ENCODE measurements at places on chromosomes 12 and 14.

GRCh38 chr14:69398818-69399210, 322 bp downstream of the SLC39A9 start:
- DNase-seq: no peak

- DNase-seq: peak; percentile 29
Measured at GRCh38 chr14:91482263-91483013, 27.7 kb downstream of the PPP4R3A start.

DNA sequence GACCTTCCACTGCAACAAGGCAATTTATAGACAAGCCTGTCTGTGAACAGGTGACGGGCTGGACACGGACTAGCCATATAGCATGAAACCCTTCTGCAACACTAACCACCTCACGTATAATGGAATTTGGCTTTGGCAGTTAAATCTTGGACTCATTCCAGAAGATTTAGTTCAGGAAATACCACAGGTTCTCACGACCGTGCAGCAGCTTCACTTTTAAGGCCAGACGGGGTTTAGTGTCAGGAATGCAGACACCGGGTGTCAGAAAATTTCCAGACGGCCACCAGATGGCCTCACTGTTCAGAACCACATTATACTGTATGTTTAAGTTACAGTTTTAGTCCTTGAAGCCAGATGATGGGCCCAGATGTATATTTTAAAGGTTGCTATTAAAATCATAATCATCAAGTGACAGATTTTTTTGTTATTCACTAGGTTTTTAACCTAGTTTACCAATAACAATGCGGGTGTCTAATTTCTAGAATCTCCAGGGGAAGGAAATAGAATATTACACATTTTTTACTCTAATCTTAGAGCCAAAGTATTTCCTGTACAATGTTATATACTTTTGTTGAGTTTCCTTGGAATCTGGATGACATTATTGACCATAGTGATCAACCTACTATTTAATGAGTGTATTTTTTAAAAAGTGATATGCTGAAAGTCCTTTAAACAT, 90.5 kb upstream of the TMPO start:
- peak; percentile 93 for DNase-seq

- no peak for DNase-seq
Measured at GRCh38 chr14:102282751-102283465, 22.1 kb downstream of the MOK start.

DNA sequence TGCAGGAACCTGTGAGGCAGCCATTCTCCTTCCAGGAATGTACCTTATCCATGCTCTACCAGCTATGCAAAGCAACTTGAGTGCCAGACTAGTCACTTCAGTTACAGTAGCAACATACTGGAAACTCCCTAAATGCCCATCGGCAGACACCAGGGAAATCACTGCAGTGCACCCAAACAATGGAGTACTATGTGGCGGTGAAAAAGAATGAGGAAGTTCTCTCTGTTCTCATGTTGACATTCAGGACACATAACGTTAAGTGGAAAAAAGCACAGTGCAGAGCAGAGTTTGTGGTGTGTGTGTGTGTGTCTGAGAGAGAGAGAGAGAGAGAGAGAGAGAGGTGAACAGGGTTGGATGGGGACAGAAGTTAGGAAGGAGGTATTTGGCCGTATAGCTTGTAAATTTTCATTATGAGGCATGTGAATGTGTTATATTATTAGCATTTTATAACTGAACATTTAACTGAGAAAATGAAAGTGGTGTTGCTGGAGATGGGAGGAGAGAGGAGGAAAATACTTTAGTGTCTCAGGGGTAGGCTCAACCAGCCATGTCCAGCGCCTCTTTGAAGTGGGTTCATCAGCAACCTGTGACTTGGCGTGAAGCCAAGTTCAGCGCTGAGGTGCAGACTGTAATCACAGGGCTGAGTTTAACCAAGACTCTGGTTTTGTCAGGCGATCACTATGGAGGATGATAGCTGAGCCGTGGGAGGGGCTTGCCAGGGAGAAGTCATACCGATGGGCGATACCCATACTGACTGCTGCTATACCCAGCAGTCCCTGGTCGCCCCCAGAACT, 17.3 kb downstream of the TNFAIP2 start:
- no peak for DNase-seq

DNA sequence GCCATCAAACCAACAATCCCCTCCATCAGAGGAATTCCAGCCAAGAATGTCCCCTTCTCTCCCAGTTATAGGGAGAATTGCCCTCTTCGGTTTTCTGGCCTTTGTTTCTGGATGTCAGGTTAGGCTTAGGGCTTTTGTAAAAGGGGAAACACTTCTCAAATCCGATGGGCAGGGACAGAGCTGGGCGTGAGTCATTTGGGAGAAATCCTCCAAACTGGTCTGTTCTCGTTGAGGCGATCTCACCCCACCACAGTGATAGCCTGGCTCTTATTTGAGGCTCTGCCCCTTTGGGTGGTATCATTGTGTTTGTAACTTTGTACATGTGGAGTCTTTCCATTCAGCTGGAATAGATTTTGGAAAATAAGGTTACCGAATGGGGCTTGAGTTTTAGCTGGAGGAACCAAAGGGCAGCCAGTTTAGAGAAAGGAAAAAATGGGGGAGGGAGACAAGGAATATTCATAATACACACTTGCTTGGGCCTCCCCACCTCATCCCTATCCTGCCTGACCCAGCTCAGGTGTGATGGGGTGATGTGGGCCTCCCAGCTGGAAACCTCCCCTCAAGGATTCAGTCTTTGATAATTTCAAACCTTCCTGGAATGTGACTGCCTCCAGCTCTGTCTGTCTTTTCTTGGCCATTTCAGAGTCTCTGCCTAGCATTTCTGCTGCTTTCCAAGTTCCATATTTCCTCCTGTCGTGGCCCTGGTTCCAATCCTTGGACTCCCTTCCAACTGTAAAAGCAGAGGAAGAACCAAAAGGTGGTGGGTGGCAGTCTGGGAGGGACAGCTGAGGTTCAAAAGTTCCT, 7.5 kb downstream of the HOXC4 start:
- DNase-seq: peak; percentile 62

DNA sequence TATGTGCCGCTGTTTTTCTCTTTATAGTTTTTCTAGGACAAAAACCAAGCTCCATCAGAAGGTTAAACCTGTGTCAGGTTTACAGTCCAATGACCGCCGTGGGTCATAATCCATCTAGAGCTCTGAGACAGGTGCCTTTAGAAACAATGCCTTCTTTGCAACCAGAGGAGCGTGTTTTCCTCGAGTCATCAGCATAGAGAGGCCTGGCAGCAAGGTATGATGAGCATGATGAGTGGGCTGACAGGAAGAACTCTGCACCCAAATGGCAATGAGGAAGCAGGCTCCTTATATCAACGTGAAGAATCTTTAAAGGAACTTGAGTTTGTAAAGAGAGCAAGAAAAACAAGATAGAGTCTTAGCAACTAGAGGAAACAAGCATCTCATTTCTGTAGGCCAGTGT, 60.5 kb upstream of the NUDT4 start:
- DNase-seq: peak; percentile 43

DNA sequence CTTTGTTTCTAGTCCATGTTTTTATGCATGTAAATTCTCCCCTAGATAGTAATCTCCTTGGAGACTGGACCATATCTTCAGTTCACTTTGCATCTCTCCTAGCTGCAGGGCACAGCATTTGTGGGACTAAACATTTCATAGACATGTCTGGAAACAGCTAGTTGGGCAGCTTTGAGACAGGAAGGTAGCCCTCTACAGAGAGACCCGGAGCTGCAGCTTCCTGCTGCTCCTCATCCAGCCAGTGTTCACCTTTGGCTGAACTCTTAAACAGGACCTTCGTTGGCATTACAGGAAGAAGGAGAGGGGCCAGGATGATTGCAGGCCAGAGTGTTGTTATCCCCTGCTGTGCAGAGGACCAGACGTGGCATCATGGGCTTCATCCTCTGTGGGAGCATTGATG, 52.9 kb downstream of the GNS start:
- DNase-seq: peak; percentile 36

DNA sequence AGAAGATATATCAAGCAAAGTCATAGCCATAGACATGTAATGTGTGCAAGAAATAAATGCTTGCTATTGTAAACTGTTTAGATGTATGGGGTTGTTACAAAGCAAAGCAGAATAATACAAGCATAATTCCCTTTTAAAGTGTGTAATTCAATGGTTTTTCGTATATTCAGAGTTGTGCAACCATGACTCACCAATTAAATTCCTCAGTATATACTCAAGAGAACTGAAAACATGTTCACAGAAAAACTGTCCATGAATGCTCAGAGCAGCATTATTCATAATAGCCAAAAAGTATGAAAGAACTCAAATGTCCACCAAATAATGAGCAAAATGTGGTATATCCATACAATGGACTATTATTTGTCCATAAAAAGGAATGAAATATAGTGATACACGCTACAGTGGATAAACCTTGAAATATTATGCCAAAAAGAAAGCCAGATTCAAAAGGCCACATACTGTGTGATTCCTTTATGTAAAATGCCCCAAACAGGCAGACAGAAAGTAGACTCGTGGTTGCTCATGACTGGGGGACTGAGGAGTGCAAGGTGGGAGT, 9.3 kb downstream of the GXYLT1 start:
- no peak for DNase-seq

DNA sequence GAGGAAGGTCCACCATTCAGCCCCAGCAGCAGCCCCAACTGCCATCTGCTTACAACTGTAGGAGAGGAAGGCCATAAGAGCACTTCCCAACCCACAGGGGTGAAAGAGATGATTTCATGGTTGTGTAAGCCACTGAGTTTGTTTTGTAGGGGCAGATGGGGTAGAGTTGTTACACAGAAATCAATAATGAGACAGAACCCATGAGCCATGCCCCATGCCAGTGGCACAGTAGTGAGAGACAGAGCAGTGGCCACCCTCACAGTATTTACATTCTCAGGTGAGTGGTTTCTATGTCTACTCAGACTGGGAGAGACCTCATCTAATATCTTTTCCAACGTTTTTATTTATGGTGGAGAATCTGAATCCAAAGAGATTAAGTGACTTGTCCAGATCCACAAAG, 68.6 kb downstream of the NUAK1 start:
- DNase-seq: no peak

DNA sequence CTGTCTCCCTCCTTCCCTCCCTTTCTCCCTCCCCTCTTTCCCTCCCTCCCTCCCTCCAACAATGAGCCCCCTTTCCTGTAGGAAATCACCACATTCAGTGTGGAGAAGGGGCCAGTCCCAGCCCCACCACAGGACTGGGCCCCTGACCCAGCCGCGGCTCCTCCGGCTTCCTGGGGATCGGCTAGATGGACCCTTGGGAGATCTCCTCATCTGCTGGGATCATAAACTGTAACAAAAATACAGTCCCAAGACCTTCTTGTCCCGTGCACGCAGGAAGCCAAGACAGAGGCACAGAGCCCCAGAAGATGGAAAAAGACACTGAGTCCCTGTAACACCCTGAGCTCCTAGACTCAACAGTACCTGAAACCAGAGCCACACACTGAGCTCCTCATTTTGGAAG, 23.9 kb downstream of the DIO3 start:
- DNase-seq: no peak

GRCh38 chr14:59944909-59945308, 25.0 kb downstream of the LRRC9 start:
- no peak for DNase-seq

GRCh38 chr12:77924703-77925102, 94.0 kb downstream of the NAV3 start:
- peak; percentile 89 for DNase-seq

DNA sequence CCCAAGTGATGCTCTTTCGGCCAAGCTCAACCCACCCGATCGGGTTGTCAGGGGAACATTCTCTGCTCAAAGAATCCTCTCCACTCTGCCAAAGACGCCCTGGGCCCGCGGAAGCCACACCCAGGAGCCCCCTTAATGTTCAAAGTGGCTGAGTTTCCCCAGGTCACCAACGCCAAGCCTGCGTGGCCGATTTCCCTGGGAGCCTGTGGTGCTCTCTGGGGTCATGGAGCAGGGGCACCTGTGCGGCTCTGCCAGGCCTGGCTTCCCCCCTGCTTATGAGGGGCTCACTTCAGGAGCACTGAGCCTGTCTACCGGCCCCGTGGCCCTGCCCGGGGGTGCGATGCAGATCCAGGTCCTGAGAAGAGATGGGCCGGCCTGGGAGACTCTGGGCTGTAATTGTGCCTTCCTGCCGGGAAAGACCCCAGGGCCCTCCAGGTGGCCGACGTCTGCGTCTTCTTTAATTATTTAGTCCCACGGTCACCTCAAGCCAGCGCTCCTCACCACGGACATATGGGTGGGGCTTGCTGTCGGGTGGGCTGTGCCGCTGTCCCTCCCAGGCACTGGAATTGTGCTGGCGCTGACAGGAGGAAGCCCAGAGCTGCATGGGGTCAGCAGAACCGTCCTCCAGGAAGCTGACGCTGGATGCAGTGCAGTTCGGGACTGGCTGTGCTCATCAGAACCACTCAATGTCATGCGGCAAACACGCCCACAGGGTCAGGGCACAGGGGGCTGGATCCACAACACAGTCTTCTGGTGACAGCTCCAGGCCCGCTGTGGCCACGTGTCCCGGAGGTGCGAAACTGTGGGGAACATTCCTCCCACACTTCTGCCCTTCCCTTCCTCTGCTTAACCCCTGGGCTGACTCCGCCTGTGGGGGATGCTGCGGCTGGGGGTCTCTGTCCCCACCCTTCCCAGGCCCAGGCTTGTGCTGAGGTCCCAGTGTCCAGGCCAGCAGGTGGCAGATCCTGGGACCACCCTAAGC, 267.6 kb upstream of the SFSWAP start:
- no peak for DNase-seq

GRCh38 chr14:68756000-68756481, 36.8 kb downstream of the ZFP36L1 start:
- DNase-seq: no peak

DNA sequence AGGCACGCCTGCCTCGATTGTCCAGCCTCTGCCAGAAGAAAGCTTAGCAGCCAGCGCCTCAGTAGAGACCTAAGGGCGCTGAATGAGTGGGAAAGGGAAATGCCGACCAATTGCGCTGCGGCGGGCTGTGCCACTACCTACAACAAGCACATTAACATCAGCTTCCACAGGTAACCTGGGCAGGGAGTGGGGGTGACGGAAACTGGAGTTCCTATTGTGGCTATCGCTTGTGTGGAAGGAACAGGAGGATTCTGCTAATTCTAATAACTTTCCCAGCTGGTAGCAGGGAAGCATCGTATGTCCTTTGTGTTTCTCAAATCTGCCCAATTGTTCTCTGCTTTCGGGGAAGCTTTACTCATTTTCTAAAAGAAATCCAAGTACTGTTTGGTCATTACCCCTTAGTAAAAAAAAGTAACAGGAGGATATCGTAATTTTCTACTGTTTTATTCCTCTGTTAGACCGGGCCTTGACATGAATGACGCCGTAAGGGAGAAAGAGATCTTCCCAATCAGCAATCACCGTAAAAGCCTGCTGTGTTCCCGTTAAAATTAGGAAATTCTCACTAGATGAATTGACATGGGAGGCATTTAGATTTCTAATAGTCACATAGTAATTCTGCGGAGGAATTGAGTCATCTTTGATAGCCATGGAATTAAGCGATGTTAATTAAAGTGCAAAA, 449 bp downstream of the THAP2 start:
- DNase-seq: no peak

GRCh38 chr12:22986997-22987396, 362.0 kb downstream of the ETNK1 start:
- DNase-seq: no peak

DNA sequence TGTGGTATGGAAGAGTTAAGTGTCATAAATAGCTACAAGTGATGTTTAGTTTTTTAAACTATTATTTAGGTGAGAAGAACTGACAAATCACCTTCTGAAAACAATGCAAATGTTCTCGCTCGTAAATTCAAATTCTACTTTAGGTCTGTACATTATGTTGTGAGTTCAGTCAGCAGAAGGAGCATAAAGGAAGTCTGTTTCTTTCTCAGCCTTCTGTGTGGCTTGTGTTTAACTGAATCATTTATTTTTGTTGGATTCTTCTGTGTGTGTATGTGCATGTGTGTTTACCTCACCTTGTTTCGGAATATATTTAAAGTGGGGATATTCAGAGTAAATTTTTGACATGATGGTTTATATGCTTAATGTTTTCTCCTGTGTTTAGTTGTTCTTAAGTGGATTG, 285.9 kb downstream of the TMTC2 start:
- DNase-seq: no peak
